ENCODE measurements at places on chromosomes 5 and 9.

DNA sequence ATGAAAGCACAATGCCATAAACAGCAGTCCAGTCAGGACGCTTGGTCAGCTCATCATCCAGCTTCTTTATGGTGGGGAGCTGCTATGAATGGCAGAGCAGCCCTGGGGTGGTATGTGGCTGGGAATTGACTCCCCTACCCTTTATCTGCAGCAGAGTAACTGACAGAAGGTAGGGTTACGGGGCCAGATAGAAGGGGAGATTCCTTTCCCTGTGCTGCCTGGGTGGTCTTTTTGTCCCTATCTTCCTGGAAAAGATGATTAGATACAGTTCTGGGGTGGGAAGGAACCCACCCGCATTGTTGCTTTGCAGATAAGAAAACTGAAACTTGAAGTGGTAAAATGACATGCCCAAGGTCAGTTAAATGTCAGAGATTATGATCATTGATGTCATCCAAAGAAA lies 405.5 kb downstream of the ARHGEF28 start:
- DNase-seq, result no peak

DNA sequence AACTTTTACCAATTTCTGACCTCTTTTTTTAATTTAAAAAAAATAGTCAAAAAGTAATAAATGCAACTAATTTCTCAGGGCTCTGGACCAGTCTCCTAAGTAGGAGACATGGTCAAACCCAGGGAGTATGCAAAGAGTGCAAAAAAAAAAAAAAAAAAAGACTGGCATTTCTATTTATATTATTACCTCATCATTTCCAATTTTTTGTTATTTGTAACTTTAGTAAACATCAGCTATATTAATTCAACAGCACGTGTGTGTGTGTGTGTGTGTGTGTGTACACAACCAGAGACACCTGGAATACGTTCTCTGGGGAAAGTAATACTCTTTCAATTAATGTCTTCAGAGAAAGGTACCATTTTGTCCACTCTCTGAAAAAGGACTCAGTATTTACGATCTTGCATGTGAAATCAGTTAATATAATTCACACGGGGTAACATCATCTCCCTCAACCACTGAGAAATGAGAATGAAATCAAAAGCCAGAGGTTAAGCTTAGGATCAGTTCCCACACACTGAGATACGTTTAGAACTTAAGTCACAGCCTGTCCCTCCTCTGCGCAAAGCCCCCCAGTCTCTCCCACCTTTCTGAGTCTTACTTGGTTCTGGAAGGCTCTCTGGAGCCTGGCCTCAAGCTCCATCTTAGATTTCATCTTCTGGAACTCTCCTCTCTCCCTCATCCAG lies 21.9 kb downstream of the ZNF608 start:
- no peak for DNase-seq

DNA sequence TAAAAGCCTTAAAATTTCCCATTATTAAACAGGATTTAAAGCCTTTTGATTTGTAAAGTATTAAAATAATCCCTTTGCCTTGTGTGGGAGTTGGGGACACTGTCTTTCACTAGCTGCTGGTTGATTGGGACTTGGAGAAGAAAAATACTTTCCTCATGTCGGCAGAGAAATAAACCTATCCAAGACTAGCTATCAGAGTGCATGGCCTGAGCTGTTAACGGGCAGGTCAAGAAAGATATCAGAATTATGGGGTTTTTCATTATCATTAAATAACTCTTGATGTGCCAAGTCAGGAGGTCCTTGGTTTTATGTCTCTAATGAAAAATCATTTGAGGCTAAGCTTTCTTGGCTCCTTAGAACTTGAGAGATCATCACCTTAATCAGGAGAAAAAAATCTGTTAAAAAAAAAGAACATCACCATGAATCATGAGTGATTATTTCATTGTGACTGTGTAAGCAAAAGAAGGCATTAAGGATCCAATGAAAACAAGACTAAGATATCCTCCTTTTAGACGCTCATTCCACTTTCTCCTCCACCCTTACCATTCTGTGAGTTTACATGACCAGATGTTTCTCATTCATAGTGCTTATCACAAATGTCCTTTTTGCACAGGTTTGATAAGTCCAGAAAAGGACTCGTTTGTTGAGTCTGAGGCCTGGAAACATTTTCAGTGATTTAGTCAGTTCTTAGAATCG lies 140.4 kb upstream of the EGFLAM start:
- no peak for DNase-seq

DNA sequence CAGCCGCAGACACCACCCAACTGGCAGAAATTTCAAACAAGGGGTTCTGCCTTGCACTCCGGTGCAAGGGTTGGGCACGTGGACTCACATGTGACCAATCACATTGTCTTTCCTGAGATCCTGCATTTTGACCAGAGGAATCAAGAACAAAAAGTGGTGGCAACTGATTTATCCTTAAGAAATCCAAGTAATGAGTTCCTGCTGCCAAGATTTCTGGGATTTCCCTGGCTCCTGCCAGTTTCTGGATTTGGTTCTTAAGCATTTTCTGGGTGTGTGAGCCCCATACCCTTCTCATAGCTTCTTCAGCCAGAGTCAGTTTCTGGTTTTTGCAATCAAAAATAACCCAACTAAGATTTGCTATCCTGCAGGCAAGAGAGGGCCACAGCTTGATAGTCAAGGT lies 17.4 kb upstream of the KCNIP1 start:
- DNase-seq, result no peak

- DNase-seq, result no peak
These were observed 31.2 kb downstream of the NIPSNAP3B start for GRCh38 chr9:104795082-104795481.

- no peak for DNase-seq
These were observed 163.2 kb downstream of the DAB2IP start for GRCh38 chr9:121814594-121814993.

DNA sequence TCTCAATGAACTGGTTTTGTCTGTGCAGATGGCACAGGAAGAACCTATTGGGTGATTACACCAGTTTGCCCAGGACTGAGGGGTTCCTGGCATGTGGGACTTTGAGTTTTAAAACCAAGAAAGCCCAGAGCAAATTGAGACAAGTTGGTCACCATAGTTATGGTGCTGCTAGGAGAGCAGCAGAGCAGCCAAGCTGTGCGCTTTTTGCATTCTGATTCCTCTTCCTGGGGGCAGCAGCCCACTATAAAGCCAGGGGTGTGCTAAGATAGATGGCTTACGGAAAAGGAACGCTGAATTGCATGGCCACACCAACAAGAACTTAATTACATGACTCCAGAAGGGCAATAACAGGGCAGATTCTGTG lies 49.7 kb downstream of the TIMD4 start:
- DNase-seq, result no peak

DNA sequence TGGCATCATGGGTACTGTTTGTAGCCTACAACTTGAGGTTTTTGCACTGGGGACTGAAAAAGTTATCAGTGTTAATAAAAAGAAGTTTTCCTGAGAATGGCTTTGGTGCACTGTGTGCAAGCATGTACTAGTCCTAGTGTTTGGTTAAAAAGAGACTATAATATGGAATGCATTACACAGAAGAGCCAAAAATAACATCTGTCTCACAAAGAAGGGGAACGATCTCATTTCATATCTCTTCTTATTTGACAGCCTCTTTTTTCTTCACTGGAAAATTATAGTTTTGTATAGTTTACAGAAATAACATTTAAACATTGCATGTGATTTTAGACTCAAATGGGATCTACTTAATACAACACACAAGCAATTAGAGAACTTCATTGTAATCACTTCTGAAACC lies 127.0 kb upstream of the GDNF start:
- DNase-seq, result no peak

GRCh38 chr5:95883185-95884016 lies 60.9 kb upstream of the GLRX start:
- DNase-seq, result no peak

- DNase-seq, result no peak
These were observed 229.2 kb downstream of the SPOCK1 start for GRCh38 chr5:137269946-137270345.

DNA sequence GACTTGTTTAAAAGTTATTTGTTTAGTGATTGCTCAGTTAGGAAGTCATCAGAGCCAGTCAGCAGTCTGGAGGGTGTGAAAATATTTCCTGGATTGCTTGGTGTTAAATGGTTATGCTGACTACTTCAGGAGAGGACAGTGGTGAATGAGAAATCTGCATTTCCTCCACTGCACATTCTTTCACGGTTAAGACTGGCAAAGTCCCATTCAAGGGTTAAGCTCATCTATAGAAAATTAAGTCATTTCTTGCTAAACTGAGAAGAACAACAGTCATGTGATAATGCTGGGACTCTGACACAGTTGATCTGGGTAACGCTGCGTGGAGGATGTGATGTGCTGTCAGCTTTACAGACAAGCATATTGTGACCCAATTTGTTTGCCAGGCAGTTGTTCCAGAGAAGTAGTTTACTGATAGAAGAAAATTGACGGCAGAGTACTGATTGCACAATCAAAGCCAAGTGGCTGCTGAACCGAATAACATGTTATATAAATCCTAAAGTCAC lies 80.4 kb downstream of the GRAMD2B start:
- DNase-seq, result no peak

DNA sequence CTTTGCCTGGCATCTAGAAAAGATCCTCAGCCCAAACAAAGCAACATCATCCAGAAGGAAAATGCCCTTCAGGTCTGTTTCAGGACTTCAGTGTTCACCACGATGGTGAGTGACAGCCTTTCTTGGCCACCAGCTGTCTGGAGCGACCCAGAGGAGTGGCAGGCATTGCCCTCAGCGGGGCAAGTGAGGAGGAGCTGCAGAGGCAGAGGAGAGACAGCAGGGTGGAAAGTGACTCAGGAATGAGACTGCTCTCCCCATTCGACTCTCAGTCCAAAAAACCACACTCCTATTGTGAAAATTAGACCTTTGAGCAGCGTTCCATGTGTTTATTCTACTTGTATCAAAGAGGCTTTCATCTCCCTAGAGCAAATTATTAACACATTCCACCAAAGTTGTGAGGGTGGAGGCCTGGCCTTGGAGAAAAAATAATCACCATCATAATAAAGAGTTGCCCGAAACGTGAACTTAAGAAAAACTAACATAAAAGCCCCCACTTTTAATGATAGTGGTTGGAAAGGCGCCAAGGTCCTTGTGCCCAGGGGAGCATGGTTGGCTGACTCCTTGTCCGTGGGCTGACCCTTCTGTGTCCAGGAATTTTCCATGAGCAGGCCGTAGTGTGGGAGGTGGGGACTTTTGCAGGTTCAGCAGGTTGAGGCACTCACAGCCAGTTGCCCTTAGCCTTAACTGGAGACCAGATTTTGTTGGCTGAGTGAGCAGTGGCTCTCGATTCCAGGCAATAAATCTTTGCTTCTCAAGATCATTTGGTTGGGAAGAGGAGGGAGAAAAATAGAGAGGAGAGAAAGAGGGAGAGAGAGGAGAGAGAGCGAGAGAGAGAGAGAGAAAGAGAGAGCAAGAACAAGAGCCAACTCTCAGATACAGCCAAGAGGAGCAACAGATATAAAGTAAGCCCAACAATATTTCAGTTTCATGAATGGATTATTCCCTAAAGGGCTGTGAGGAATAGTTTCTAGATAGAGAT lies 125.9 kb upstream of the ANKRD55 start:
- DNase-seq, result no peak

DNA sequence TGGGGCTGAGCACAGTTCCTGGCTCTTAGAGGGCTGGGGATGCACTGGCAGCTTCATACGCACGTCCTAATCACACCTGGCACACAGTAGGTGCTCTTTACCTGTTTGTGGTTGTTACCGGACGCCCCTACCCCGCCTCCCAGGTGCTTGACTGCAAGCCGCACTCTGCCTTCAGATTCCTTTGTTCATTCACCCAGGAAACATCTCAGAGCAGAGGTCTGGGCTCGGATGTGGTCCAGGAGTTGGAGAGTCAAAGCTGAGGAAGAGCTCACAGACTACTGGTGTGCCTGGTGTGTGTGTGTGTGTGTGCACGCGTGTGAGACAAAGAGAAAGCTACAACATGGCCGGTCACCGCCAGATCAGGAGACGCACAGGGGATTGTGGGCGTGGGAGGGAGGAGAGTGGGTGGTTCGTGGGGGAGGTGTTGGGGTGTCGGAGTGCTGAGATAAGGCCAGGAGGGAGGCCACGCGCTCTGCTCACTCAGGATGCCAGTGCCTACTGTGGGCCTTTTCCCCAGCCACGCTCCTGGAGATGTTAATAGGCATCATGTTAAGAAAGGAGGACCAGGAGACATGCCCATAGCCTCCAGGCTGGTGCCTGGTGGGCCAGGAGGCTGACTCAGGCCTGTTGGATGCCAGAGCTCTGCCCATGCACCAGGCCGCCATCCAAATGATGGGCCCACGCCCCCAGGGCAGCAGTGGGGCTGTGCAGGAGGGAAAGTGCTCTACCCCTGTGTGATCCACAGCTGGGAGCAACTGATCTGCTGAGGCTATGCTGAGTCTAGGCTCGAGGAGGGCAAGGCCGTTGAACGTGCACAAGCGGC lies 39.9 kb downstream of the CRB2 start:
- DNase-seq, result no peak

- no peak for DNase-seq
These were observed 477.5 kb upstream of the NMUR2 start for GRCh38 chr5:152882621-152883020.

GRCh38 chr9:121720311-121721057 lies 69.0 kb downstream of the DAB2IP start:
- no peak for DNase-seq

- no peak for DNase-seq
These were observed 97.0 kb downstream of the MACIR start for GRCh38 chr5:103355579-103355978.

Measured in effector memory CD4-positive, alpha-beta T cell (primary cell).